ENCODE measurements at places on chromosomes 6 and 20. TPM values are rescaled to one million over a fixed set of nuclear protein-coding genes. Genes with fewer than 3 reads are reported as not detected.

ABRACL gene
- 25.0 TPM for total RNA-seq

WFDC11 gene
- total RNA-seq: not detected

- no peak for DNase-seq
These were observed 7.9 kb upstream of the CNKSR3 start for GRCh38 chr6:154518396-154518795.

DNA sequence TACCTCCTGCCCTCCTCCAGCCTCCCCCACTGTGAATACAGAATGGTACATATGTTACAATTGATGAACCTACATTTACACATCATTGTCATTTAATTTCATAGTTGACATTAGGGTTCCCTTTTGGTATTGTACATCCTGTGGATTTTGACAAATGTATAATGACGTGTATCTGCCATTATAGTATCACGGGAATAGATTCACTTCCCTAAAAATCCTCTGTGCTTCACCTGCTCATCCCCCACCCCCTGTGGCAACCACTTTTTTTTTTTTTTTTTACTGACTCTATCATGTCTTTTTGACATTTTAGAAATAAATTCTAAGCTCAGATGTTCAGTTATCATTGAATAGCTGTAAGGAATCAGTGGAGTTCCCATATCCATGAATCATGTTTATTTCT is 30.4 kb downstream of the HECA start:
- no peak for DNase-seq

DNA sequence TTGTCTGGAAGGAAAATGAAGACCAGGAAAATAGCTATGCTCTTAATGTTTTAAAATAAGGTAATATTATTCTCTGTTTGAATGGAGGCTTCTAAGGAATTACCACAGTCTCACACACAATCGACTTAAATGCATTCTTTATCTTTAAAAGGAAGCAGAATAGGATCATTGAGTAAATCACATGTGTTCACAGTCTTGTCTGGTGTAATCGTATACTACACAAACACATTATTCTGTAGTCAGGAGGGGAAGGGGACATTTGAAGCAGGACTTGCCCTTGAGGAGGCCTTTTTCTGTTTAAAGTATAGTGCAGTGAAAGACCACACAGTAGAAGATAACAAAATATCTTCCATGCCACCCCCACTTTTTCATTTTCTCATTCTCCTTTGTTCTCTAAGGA is 20.6 kb upstream of the REV3L start:
- no peak for DNase-seq

DNA sequence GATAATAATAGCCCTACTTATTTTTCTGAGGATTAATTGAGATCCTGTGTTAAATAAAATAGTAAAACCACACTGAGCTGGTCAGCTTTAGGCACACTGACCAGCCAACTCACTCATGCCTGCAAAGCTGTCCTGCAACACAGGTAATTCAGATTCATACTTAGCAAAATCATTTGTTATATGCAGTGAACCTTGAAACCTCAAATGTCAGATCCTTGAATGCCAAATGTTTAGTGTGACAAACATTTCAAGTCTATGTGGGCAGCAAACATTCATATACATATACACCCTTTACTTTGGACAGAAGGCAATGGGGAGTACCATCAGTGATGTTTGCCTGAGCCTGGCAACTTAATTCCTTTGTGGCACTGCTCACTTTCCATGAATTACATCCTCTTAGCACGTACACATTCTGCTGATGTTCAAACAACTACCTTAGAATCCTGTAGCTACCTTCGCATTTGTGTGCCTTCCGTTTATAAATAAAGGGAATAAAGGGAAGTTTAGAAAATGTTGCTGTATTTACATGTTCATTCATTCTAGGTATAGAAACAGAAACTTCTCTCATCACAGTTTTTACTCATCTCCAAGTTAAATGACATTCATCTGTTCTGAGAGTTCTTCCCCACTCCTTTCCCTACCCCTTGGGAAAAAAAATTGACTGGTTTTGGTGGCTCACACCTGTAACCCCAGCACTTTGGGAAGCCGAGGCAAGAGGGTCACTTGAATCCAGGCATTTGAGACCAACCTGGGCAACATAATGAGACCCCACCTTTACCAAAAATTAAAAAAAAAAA is 140.8 kb downstream of the ZFAND3 start:
- DNase-seq: no peak

All from dermis microvascular lymphatic vessel endothelial cell (primary cell).